CD4-positive, alpha-beta T cell treated with Interleukin-17A for 4 hours (primary cell): ENCODE measurements at places on chromosomes 5 and 9.

- no peak for DNase-seq
Observed at GRCh38 chr9:126617823-126618165, 4.1 kb downstream of the LMX1B start.

- DNase-seq: no peak
Observed at GRCh38 chr9:115359017-115359780, 241.2 kb upstream of the TNC start.

- DNase-seq: no peak
Observed at GRCh38 chr9:32533336-32533735, 7.3 kb upstream of the RIGI start.

DNA sequence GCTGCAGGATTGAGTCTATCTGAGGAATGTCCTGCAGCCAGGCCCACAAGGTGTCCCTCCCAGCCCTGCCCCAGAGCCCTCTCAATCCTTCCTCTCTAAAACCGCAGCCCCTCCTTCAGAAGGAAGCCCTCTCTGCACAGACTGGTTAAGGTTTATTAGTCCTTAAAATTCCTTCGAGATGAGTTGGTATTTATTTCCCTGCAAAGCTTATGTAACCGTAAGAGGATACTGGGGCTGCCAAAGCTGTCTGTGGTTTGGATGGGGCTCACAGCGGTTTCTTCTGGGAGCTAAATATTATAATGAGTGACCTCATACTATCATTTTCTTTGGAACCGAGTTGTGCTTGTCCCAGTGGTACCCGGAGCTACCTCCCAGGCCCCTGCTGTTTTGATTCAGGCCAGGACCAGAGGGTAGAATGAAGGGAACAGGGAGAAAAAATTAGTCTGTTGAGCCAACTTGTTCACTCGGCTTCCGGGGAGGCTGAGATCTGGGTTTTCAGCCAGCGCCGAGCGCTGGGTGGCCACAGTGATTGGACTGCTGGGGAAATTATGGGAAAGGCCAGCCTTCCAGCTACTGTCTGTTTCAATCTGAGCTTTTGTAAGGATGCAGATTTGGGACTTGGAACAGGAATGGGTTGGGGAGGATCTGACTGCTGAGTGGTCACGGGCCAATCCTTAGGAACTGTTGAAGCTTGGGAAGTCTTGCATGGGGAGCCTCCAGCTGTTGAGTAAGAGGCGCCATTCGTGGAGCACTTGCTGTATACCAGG, 107.5 kb downstream of the NDFIP1 start:
- DNase-seq: no peak

DNA sequence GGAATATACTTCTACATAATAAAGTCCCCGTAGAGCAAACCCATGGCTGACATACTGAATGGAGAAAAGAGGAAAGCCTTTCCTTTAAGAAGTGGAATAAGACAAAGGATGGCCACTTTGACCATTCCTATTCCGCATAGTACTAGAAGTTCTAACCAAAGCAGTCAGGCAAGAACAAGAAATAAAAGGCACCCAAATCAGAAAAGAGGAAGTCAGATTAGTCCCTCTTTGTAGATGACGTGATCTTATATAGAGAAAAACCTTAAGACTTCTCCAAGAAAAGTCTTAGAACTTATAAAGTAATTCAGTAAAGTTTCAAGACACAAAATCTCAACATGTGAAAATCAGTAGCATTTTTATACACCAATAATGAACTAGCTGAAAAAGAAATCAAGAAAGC, 133.9 kb downstream of the GIN1 start:
- no peak for DNase-seq
